ENCODE measurements at places on chromosomes 11 and 22.

DNA sequence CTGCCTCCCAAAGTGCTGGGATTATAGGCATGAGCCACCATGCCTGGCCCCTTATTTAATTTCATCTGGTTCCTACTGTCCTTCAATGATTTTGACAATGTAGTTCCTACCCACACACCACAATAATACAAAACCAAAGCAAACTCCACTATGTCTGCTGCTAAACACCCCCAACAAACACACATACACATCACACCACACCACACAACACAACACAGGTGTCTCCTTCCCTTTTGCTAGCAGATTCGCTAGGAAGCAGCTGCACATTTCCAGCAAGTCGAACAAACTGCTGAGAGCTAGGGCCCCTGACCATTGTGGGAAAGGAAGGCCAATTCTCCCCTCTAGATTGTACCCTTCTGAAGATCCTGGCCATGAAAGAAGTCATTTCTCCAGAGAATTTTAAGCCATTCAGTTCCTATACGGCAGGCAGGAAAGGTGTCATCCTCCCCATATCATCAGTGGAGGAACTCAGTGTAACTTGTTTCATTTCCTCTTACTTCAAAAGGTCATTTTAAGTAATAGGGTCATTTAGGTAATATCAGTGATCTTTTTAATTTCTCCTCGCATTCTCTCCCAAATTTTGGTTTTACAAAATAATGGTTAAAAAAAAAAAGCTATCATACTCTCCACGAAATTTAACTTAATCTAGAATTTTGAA lies 18.5 kb downstream of the NUMA1 start:
- DNase-seq = no peak

GRCh38 chr22:43078522-43078921 lies 10.7 kb downstream of the TTLL1 start:
- no peak for DNase-seq

DNA sequence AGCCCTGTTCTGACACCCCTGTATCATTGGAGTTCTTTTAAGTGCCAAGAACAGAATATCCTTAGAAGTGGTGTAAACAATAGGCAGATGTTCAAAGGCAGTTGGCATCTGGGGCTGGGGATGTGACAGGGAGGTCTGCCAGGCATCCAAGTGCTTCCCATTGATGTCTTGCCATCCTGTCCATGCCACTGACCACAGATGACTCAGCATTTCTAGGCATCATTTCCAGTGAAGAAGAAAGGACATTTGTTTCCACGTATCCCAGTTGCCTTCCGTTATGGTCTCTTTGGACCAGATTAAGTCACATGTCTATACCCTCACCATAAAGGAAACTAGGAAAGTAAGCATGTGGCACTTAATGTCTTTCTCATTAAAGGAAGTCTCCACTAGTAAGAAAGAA lies 76.7 kb upstream of the BARX2 start:
- DNase-seq = no peak

DNA sequence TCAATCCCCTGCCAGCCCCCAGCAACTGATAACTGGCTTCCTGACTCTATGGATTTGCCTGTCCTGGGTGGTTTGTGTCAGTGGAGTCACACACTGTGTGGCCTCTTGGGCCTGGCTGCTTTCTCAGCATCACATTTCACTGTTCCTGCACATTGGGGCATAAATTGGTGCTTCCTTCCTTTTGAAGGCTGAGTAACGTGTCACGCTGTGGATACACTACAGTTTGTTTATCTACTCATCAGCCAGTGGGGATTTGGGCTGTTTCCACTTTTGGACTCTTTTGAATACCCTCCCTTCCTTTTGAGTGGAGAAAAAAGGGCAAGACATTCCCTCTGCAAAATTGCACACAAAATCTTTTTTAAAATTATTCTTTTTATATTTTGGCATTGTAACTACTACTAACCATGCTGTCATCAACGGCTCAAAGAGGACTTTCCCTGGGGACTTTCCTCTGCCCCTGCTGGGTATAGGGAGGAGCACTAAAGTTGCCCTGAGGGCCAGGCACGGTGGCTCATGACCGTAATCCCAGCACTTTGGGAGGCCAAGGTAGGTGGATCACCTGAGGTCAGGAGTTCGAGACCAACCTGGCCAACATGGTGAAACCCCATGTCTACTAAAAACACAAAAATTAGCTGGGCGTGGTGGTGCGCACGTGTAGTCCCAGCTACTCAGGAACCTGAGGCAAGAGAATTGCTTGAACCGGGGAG lies 7.8 kb upstream of the CELSR1 start:
- DNase-seq = no peak

DNA sequence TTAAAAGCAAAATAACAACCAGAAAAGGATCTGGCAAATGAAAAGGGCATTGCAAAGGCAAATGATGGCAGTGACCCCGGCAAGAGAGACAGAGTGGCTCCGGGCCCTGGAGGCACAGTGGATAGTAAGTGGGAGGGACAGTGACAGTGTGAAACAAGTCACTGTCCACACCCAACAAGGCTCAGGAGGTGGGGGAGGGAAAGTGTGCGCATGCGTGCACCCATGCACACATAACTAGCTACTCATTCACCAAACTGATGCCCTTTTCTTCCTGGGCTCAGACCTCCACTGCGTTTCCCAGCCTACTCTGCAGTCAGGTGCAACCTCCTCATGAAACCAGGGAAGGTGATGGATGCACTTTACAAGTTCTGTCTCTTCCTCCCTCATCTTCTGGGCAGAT lies 108.4 kb downstream of the SHANK2 start:
- no peak for DNase-seq

DNA sequence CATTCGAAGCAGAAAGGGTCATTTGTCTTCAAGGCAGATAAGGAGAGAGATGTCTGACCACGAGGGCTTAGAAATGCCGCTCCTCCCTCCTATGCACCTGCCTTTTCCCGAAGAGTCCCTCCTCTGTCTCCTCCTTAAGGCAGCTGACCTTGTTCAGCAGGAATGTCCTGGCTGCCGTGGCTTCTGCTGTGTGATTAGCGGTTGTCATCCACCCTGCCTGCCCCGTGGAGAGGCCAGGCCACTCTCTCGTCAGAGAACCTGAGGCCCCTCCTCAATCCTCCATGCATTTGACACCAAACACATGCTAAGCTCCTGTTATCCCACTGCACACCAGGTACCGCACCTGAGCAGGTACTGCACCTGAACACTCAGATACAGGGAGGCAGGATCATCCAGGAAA lies 834.6 kb downstream of the TBC1D22A start:
- DNase-seq = no peak

GRCh38 chr11:80838153-80838552 lies 1397.3 kb upstream of the TENM4 start:
- DNase-seq = no peak

DNA sequence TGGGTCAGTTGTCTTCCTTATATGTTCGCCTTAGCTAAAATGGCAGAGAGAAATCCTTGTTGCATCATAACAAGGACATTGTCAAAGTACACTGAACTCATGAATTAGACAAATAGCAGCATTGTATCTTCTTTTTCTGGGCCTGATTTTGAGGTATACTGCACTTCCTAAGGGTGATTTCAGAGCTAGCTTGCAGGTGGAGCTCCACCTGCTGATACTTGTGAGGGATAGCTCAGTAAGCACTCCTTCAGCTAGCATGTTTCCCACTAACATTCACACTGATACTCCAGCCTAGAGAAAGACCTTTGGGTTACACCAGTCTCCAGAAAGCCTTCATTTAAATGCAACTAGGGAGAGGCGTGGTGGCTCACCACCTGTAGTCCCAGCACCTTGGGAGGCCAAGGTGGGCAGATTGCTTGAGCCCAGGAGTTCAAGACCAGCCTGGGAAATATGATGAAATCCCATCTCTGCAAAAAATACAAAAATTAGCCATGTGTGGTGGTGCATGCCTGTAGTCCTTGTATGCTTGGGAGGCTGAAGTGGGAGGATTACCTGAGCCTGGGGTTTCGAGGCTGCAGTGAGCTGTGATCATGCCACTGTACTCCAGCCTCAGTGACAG lies 29.8 kb downstream of the JAM3 start:
- no peak for DNase-seq

DNA sequence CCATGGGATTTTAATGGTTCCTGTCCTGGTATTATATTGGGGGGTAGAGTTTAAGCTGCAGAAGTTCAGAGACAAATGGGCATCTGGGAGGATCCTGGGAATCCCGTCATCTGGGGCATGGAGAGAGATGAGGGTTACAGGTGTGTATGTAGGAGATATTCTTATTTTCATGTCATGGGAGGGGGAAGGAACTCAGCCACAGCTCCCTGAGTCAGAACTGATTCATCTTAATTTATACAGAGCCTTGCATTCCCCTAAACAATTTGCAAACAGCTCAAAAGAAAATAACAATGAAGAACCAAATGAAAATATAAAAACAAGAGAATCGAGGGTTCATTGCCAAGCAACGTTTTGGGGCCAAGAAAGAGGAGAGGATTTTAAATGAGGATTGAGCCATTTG lies 155.9 kb upstream of the TBCEL start:
- no peak for DNase-seq

DNA sequence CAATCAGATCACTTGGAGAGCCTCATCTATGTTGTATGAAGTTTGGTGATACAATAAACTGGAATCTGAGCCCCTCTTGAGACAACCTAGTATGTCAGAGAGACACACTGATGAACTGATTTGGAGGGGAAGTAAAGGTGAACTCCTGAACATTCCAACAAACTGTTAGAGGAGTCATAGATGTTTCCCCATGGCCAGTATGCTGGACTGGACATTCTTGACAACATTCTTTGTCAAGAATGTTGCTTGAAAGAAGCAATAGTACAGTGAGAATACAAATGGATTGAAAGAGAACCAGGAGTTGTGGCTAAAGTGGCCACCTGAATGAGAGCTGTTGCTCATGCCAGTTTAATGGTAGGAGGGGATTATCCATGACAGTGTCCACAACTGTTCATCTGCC lies 588.1 kb downstream of the NELL1 start:
- no peak for DNase-seq

GRCh38 chr22:23847310-23847920 lies 8.6 kb upstream of the DERL3 start:
- DNase-seq = no peak

- DNase-seq = no peak
Measured at GRCh38 chr11:107384144-107384852, 73.3 kb downstream of the CWF19L2 start.
